T-cell (primary cell): ENCODE measurements at places on chromosomes 7 and 10. TPM values are rescaled to one million over a fixed set of nuclear protein-coding genes. Genes with fewer than 3 reads are reported as not detected.

- no peaks in the 10 kb centered on the region for H3K27me3 ChIP-seq
- H3K36me3 ChIP-seq = no peaks in the 10 kb centered on the region
- no peak overlapping the region for H3K4me3 ChIP-seq
These were observed 25.0 kb upstream of the CNNM1 start for GRCh38 chr10:99303899-99304861.

DNA sequence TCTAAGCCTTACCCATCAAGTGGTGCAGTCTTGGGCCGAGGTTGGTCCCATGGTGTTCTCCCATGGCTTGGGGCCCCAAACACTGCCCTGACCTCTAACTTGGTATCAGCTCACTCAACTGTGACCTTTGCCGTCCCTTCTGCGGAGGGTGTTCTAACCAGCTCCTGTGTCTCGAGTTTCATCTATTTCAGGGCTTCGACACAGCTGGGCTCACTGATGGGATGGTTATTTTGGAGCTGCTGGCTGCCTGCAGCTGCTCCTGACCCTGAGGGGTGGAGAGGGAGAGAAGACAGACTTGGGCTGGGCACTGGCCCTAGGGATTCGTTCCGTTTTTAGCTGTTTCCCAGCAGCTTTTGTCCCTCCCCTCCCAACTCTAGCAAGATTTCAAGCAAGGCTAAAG, 86.9 kb downstream of the NEURL1 start:
- H3K4me3 ChIP-seq = no peak overlapping the region
- H3K4me1 ChIP-seq = peaks cover 17% of the 10 kb centered on the region
- no peaks in the 10 kb centered on the region for H3K36me3 ChIP-seq
- H3K27me3 ChIP-seq = peaks cover 10% of the 10 kb centered on the region
- no peak for DNase-seq
- H3K27ac ChIP-seq = no peak overlapping the region

GRCh38 chr7:138032186-138032585, 30.3 kb upstream of the CREB3L2 start:
- no peak for DNase-seq
- no peaks in the 10 kb centered on the region for H3K4me1 ChIP-seq
- peaks cover 2% of the 10 kb centered on the region for H3K27me3 ChIP-seq
- no peak overlapping the region for H3K4me3 ChIP-seq

GRCh38 chr10:32582946-32583345, 137.0 kb downstream of the CCDC7 start:
- no peak overlapping the region for H3K4me3 ChIP-seq
- no peaks in the 10 kb centered on the region for H3K27me3 ChIP-seq
- H3K4me1 ChIP-seq = no peaks in the 10 kb centered on the region
- no peak for DNase-seq
- H3K36me3 ChIP-seq = peaks cover 2% of the 10 kb centered on the region

DNA sequence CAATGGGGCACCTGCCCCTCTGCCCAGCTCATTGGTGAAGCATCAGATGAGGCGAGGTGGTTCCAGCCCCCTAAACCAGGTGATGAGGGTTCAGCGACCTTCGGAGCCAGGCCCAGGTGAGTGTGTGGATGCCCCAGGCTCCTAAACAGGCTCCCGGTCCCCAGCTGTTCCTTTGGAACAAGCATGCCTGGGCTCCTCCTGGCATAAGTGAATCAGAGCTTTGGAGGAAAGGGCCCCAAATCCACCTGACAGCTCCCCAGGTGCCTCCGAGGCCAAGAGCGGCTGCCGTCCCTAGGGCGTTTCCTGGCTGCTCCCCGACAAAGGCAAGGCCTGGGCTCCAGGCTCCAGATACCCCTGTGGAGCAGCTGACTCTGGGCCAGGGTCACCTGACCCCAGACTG, 61.3 kb downstream of the YKT6 start:
- peaks cover 16% of the 10 kb centered on the region for H3K27me3 ChIP-seq
- H3K4me3 ChIP-seq = no peak overlapping the region
- H3K27ac ChIP-seq = no peak overlapping the region

DNA sequence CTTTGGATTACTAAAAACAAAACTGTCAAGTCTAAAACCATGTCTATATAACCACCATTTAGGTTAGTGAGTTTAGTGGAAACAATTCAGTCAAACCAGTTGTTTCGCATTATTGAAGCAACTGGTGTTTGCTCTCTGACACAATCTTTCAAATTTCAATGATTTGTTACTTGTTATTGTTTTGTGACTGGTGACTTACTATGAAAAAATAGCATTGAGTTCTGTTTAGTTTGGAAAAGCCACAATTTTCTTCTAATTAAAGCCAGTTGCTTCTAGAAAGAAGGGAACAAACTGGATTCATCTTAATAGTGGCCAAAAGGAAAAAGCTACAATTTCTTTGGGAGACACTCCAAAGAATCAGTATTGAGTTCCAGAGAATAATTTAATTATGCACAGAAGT, 30.4 kb downstream of the LAMB4 start:
- no peaks in the 10 kb centered on the region for H3K27me3 ChIP-seq
- no peak overlapping the region for H3K4me3 ChIP-seq
- no peaks in the 10 kb centered on the region for H3K4me1 ChIP-seq

DNA sequence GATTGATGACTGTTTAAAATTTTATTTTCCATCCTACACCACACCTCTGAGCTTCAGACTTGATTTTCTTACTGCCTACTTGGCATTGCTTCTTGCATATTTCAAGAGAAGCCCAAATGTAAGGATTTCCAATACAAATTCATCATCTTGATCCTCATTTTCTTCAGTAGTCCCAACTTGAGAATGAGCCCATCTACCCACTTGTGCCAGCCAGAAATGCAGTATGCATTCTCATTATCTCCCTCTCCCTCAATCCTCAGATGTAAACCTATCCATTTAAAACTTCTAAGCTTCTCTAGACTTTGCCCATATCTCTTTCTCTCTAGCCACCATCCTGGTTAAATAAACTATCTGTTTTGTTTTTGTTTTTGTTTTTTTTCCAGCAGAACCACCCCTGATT, 22.4 kb upstream of the EGFR start:
- no peaks in the 10 kb centered on the region for H3K27me3 ChIP-seq
- H3K4me3 ChIP-seq = no peak overlapping the region
- H3K36me3 ChIP-seq = no peaks in the 10 kb centered on the region
- no peak overlapping the region for H3K27ac ChIP-seq

GRCh38 chr7:25864943-25865751, 286.9 kb upstream of the NFE2L3 start:
- peaks cover 13% of the 10 kb centered on the region for H3K4me1 ChIP-seq
- no peak for DNase-seq
- peaks cover 30% of the 10 kb centered on the region for H3K27me3 ChIP-seq
- no peak overlapping the region for H3K27ac ChIP-seq
- no peak overlapping the region for H3K4me3 ChIP-seq
- no peaks in the 10 kb centered on the region for H3K36me3 ChIP-seq

DNA sequence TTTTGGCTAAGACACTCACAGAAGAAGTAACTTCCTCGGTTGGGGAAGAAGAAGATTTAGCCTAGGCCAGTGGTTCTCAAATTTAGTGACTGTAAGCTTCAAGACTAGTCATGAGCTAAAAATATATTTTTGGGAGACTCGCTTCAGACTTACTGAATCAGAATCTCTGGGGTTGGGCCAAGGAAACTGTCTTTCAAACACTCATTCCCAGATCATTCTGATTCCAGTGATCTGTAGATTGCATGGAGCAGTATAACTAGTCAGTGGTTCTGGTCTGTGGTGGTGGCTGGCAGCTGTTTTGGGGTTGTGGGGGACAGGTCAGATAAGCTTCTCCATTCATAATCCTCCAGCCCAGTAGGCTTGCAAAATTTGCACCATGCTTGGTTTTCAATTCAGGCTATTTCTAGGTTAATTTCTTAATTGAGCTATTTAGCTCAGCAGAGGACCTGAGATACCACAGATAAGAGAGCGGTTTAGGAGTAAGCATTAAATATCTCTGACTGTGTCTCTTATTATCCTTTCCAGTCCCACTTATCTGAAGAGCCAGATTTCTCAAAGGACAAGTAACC, 3.8 kb upstream of the KAT6B start:
- no peak for DNase-seq
- peaks cover 30% of the 10 kb centered on the region for H3K4me1 ChIP-seq
- H3K36me3 ChIP-seq = no peaks in the 10 kb centered on the region
- no peak overlapping the region for H3K4me3 ChIP-seq

The C10orf62 gene
- total RNA-seq = not detected

The PIP gene
- total RNA-seq = not detected

The ZNF487 gene
- 4.4 TPM for total RNA-seq

The CHCHD1 gene
- total RNA-seq = 6.3 TPM

The MRLN gene
- not detected for total RNA-seq

The CFTR gene
- total RNA-seq = 0.44 TPM

The ZNF365 gene
- 3.6 TPM for total RNA-seq

The DNTT gene
- 0.30 TPM for total RNA-seq
